Glomerular endothelial cell (primary cell): ENCODE measurements at places on chromosomes 2 and 18. TPM values are rescaled to one million over a fixed set of nuclear protein-coding genes. Genes with fewer than 3 reads are reported as not detected.

The TMEM127 gene
- 45.0 and 51.3 TPM in 2 replicates for total RNA-seq

The CCDC85A gene
- total RNA-seq = 8.0 and 9.1 TPM in 2 replicates

The CCDC178 gene
- total RNA-seq = 1.2 and 2.9 TPM in 2 replicates

The GPR45 gene
- not detected in 2 replicates for total RNA-seq

The ATP8B1 gene
- 56.7 and 68.8 TPM in 2 replicates for total RNA-seq

The CYRIA gene
- 16.0 and 19.4 TPM in 2 replicates for total RNA-seq

The ERBB4 gene
- total RNA-seq = 0.05 and 0.18 TPM in 2 replicates

The SOX11 gene
- total RNA-seq = 12.1 and 12.7 TPM in 2 replicates

The HOXD3 gene
- total RNA-seq = 5.3 and 7.2 TPM in 2 replicates

The ALK gene
- total RNA-seq = not detected in 2 replicates

The MATN3 gene
- total RNA-seq = 1.9 and 3.6 TPM in 2 replicates

The SULT1C4 gene
- 13.7 and 20.2 TPM in 2 replicates for total RNA-seq

The UGT1A8 gene
- total RNA-seq = not detected in 2 replicates

The AMER3 gene
- total RNA-seq = not detected in 2 replicates

The GALR1 gene
- total RNA-seq = not detected in 2 replicates

The GPR155 gene
- 2.5 and 3.8 TPM in 2 replicates for total RNA-seq

The SPTBN1 gene
- 466 and 680 TPM in 2 replicates for total RNA-seq

The RIT2 gene
- total RNA-seq = not detected in 2 replicates

The SYT4 gene
- total RNA-seq = not detected in 2 replicates

The FSIP2 gene
- 0.24 and 0.82 TPM in 2 replicates for total RNA-seq

The RND3 gene
- 75.2 and 101 TPM in 2 replicates for total RNA-seq

The TEKT4 gene
- not detected in 2 replicates for total RNA-seq

The MYOM1 gene
- 0.15 and 0.41 TPM in 2 replicates for total RNA-seq

The CDH2 gene
- total RNA-seq = 47.9 and 104 TPM in 2 replicates

The GALNT13 gene
- total RNA-seq = 0.35 and 0.53 TPM in 2 replicates

The COLEC11 gene
- total RNA-seq = 0.29 TPM in 1 of 2 replicates, not detected in the other

The BOK gene
- total RNA-seq = 99.5 and 117 TPM in 2 replicates

The GNAL gene
- 0.41 and 1.8 TPM in 2 replicates for total RNA-seq

The AFF3 gene
- total RNA-seq = 4.6 and 5.8 TPM in 2 replicates

The DYNAP gene
- total RNA-seq = not detected in 2 replicates

The IER3IP1 gene
- 15.9 and 18.3 TPM in 2 replicates for total RNA-seq

The GRB14 gene
- 1.2 and 3.2 TPM in 2 replicates for total RNA-seq

The TBR1 gene
- not detected in 2 replicates for total RNA-seq

The MYO7B gene
- 0.05 and 1.2 TPM in 2 replicates for total RNA-seq
